ENCODE measurements at places on chromosomes 12 and 14. TPM values are rescaled to one million over a fixed set of nuclear protein-coding genes. Genes with fewer than 3 reads are reported as not detected.

GRCh38 chr14:95507701-95508103, 8.7 kb downstream of the SYNE3 start:
- H3K4me1 ChIP-seq, result no peaks in the 10 kb centered on the region
- no peak overlapping the region for H3K4me3 ChIP-seq
- no peaks in the 10 kb centered on the region for H3K36me3 ChIP-seq
- no peak overlapping the region for H3K27ac ChIP-seq

GRCh38 chr12:117966511-117966910, 2.3 kb downstream of the KSR2 start:
- no peak overlapping the region for H3K27ac ChIP-seq
- peaks cover 14% of the 10 kb centered on the region for H3K4me1 ChIP-seq
- no peaks in the 10 kb centered on the region for H3K36me3 ChIP-seq
- H3K27me3 ChIP-seq, result peaks cover 37% of the 10 kb centered on the region

DNA sequence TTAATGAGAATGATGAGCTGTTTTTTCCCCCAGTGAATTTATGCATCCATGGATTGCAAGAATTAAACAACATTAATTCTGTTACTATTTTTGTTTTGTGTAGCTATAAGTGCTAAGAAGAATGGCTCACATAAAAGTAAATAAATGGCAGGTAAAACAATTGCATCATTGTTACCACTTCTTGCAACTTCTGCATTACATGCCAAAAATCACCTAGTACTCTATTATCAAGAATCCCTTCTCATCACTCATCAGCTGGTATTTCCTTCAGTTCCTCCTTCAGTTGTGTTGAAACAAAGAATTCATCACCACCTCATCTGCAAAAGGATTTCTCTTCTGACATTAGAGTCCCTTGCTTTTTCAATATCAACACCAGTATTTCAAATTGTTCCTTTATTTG, 773 bp downstream of the A2M start:
- no peaks in the 10 kb centered on the region for H3K27me3 ChIP-seq
- DNase-seq, result no peak
- no peaks in the 10 kb centered on the region for H3K36me3 ChIP-seq
- H3K27ac ChIP-seq, result no peak overlapping the region
- H3K4me1 ChIP-seq, result no peaks in the 10 kb centered on the region

GRCh38 chr14:33782923-33783322, 168.0 kb downstream of the EGLN3 start:
- no peaks in the 10 kb centered on the region for H3K36me3 ChIP-seq
- H3K4me3 ChIP-seq, result no peak overlapping the region
- H3K27ac ChIP-seq, result no peak overlapping the region
- peak; percentile 38 for DNase-seq
- peaks cover 41% of the 10 kb centered on the region for H3K4me1 ChIP-seq
- no peaks in the 10 kb centered on the region for H3K27me3 ChIP-seq

FRMD6 gene
- 20.6 TPM for total RNA-seq

MANSC1 gene
- 6.2 TPM for total RNA-seq

DNA sequence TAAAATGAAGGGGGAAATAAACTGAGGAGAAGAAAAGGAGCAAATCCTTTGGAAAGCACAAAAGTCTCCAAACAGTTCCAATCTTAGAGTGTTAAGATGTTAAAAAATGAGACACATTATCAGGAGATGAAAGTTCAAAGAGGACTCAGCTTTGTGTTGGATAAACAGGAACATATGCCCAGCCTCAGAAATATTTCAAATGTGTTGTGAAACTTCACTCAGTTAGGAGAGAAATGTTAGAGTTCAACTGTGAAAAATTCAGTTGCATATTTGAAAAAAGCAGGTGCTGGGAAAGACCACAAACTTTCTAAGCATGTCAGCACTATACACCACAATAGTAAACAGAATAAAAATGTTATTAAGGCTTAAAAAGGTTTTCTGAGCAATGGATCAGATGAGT, 136.8 kb upstream of the PRKD1 start:
- no peaks in the 10 kb centered on the region for H3K36me3 ChIP-seq
- no peaks in the 10 kb centered on the region for H3K4me1 ChIP-seq
- no peak overlapping the region for H3K4me3 ChIP-seq
- no peak for DNase-seq
- H3K27ac ChIP-seq, result no peak overlapping the region
- no peaks in the 10 kb centered on the region for H3K27me3 ChIP-seq

ALX1 gene
- total RNA-seq, result 3.9 TPM

ADCY4 gene
- total RNA-seq, result not detected

DNA sequence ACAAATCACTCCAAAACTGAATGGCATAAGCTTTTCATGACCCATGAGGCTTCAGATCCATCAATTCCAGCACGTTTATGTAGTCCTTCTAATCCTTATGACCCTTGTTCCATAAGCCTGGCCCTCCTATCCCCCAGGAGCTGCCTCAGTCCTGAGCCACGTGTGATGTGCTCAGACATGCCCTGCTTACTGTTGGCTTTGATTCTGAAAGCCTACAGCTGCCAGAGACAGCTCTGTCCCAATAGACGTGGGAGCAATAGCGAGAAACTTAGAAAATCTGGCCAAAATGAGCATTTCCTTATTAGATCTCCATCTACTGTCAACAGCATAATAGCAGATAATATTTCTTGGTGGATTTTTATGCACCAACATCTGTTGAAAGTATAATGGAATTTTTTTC, 33.2 kb downstream of the DUSP6 start:
- H3K27ac ChIP-seq, result no peak overlapping the region
- H3K4me1 ChIP-seq, result peaks cover 50% of the 10 kb centered on the region
- H3K36me3 ChIP-seq, result no peaks in the 10 kb centered on the region
- H3K27me3 ChIP-seq, result no peaks in the 10 kb centered on the region

GRCh38 chr12:131923260-131923659, 5.8 kb upstream of the PUS1 start:
- no peak for DNase-seq
- no peaks in the 10 kb centered on the region for H3K4me1 ChIP-seq
- no peak overlapping the region for H3K27ac ChIP-seq

- peaks cover 27% of the 10 kb centered on the region for H3K4me1 ChIP-seq
- no peak overlapping the region for H3K27ac ChIP-seq
- H3K4me3 ChIP-seq, result no peak overlapping the region
- no peaks in the 10 kb centered on the region for H3K27me3 ChIP-seq
- DNase-seq, result no peak
Observed at GRCh38 chr14:68694516-68695235, 98.2 kb downstream of the ZFP36L1 start.

DNA sequence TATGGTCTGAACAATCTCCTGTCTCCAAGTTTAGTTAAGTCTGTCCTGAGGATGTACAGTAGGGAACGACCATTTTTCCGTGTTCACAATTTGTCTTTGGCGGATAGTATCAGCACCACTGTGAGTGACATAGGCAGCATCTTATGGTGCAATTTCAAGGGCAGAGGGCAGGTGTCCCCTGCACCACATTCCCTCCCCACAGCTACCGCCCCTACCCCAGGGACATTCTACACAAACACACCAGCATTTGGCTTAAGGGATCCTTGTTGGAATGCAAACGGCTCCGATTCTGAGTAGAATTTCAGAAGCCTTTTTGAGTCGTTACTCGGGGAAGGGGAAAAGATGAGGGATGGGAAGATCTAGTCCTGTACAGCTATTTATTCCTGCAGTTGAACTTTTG, 25.1 kb upstream of the DICER1 start:
- no peak for DNase-seq
- peaks cover 8% of the 10 kb centered on the region for H3K4me1 ChIP-seq
- H3K27me3 ChIP-seq, result no peaks in the 10 kb centered on the region
- no peak overlapping the region for H3K27ac ChIP-seq
- no peak overlapping the region for H3K4me3 ChIP-seq

DNA sequence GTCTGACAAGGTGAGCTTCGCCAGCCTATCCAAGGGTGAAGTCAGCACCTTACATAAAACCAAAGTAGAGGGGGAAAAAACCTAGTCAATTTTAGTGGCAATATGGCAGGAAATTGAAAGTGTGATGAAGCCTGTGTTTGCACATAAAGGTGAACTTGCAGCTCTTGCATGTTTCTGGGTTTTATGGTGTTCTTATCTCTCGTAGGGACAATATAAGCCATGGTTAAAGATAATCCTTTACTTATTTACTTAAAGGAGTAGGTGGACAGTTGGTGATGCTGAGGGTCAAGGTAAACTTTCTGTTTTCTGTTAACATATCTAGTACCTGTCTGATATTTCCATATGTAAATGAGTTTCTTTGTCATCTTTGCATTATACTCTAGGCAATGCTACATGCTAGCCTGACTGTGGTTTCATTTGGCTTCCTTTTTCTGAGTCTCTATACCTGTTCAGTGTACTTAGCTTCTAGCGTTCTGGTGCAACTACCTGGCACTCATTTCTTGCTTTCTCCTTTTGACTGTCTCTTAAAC, 32.8 kb downstream of the CCDC91 start:
- DNase-seq, result no peak
- H3K4me1 ChIP-seq, result no peaks in the 10 kb centered on the region
- H3K27ac ChIP-seq, result no peak overlapping the region
- H3K4me3 ChIP-seq, result no peak overlapping the region

GLIPR1L2 gene
- 0.31 TPM for total RNA-seq

DNA sequence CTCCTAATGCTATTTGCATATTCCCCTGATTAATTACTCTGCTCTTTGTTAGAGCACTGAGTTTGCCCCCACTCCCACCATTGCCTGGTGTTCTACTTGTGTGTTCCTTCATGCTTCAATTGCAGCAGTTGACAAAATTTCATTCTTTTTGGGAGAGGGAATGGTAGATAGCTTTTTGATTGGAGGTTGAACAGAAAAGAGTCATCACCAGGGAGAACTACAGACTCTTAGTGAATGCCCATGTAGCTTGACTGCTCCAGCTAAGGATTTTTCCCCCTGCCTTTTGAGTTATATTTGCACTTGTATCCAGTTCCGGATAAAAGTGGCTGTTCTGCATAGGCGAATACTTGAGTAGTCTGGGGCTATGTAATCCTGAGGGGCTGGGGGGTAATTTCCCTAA, 183.9 kb downstream of the ETNK1 start:
- no peaks in the 10 kb centered on the region for H3K4me1 ChIP-seq
- no peak for DNase-seq
- no peaks in the 10 kb centered on the region for H3K36me3 ChIP-seq

DNA sequence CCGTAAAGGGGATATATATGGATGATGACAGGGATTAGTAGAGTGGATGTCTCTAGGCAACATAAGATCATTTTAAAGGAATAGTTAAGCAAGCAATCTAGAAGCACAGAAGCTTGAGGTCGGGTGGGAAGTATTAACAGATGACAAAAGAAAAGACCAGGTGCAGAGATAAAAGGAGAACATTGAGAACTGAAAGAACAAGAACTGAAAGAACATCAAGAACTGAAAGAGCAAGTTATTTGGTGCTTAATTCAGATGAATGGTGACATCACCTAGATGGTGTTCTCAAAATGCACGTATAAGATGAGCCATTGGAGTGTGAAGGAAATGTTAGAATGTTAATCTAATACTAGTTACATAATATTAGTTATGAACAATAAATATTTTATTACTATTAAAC, 224.0 kb upstream of the PDE3A start:
- no peak overlapping the region for H3K27ac ChIP-seq
- H3K27me3 ChIP-seq, result no peaks in the 10 kb centered on the region
- H3K36me3 ChIP-seq, result no peaks in the 10 kb centered on the region
- no peaks in the 10 kb centered on the region for H3K4me1 ChIP-seq

OR6C75 gene
- total RNA-seq, result not detected

CYP27B1 gene
- 0.99 TPM for total RNA-seq

LRRIQ1 gene
- total RNA-seq, result 4.7 TPM

NPFF gene
- not detected for total RNA-seq

DNA sequence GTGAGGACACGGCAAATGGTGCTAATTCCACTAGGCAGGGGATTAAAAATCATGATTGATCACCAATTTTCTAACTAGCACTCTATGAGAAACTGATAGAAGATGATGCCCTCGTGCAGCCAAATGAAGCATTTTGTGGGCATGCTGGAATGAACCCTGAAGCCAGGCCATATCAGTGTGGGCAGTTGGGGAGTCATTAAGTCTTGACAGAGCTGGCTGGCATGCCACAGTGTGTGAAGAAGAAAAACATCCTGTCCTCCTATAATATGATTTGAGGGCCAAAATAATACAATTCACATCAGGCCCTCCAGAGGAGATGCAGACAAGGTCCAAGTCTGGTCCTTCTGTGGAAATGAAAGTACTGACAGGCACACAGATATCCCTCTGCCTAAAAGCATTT, 107.1 kb downstream of the TMTC1 start:
- H3K4me3 ChIP-seq, result no peak overlapping the region
- H3K27ac ChIP-seq, result no peak overlapping the region
- H3K36me3 ChIP-seq, result no peaks in the 10 kb centered on the region

TCL1B gene
- total RNA-seq, result not detected

- no peak overlapping the region for H3K4me3 ChIP-seq
- H3K36me3 ChIP-seq, result no peaks in the 10 kb centered on the region
- H3K27ac ChIP-seq, result no peak overlapping the region
- H3K4me1 ChIP-seq, result no peaks in the 10 kb centered on the region
Observed at GRCh38 chr12:40215982-40216381, 8.8 kb upstream of the LRRK2 start.

DNA sequence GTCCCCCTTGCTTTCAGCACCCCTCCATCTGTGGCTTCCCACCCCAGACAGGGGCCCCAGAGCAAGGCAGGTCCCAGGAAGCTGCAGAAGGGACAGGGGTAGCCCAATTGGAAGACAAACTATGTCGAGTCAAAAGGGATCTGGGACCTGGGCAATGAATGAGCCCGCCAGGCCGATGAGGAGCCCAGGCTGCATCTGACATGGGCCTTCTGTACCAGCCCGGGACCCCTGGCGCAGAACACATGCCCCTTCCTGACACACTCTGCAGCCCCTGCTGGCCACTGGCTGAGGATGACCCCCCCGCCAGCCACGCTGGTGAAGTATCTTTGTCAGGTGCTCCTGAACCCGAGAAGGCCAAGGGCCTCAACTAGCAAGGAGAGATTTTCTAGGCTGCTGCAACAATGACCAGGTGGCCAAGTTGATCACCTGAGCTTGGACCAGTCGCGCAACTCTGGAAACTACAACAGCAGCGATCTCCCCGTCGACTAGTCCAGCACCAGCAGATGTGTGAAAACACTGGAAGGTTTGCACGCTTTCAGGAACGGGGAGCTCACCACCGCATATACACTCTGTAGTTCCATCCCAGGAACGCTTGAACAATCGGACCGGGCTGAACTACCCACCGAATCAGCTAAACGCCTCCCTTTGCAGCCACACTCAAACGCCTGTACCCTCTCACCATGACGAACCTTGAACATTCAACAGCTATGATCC, 119.0 kb downstream of the NCOR2 start:
- H3K4me3 ChIP-seq, result no peak overlapping the region
- peaks cover 21% of the 10 kb centered on the region for H3K4me1 ChIP-seq

- peaks cover 7% of the 10 kb centered on the region for H3K4me1 ChIP-seq
- H3K27ac ChIP-seq, result no peak overlapping the region
- DNase-seq, result no peak
- H3K36me3 ChIP-seq, result no peaks in the 10 kb centered on the region
Observed at GRCh38 chr14:29861996-29862395, 65.7 kb downstream of the PRKD1 start.

GRCh38 chr14:87745507-87746118, 247.4 kb downstream of the GALC start:
- no peaks in the 10 kb centered on the region for H3K36me3 ChIP-seq
- H3K27me3 ChIP-seq, result no peaks in the 10 kb centered on the region
- no peak overlapping the region for H3K4me3 ChIP-seq
- peaks cover 2% of the 10 kb centered on the region for H3K4me1 ChIP-seq
- no peak overlapping the region for H3K27ac ChIP-seq
- DNase-seq, result peak; percentile 62

- no peaks in the 10 kb centered on the region for H3K36me3 ChIP-seq
- no peak overlapping the region for H3K27ac ChIP-seq
- DNase-seq, result no peak
- no peak overlapping the region for H3K4me3 ChIP-seq
Observed at GRCh38 chr14:24070285-24071143, 848 bp upstream of the CPNE6 start.

SERPINA10 gene
- total RNA-seq, result not detected

TAS2R20 gene
- 6.4 TPM for total RNA-seq

- H3K4me3 ChIP-seq, result no peak overlapping the region
- DNase-seq, result no peak
Observed at GRCh38 chr12:108862588-108862959, 5.2 kb upstream of the SSH1 start.

Data from neural progenitor cell (in vitro differentiated cells).